ENCODE measurements at places on chromosomes 2 and 18. TPM values are rescaled to one million over a fixed set of nuclear protein-coding genes. Genes with fewer than 3 reads are reported as not detected.

GRCh38 chr18:7711495-7711894, 144.4 kb downstream of the PTPRM start:
- DNase-seq, result no peak

DNA sequence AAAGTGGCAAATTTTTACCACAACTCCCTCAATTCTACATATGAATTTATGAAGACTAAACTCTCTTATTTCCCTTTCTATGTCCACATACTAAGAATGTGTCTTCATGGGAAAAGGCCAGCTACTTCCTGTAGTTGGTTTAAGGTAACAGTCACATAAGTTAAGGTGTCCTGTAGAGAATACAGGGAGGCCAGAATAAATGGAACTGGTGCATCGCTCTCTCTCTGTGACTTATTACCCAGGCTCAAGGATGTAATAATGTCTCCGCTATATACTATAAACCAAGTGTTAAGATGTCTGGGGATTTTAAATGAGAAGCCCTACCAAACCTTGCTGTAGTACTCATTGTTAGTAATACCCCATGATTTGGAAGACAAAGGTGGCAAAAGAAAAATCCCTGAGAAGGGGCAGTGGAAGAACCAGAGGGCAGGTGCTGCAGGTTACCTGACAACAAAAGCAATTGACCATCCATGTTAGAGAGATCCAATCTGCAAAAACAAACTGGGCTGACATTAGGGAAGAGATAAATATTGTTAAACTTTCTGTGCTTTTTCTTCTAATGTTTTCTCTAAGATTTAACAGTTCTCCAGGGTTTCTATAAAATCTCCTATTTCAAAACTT, 372.8 kb downstream of the TMX3 start:
- no peak for DNase-seq

- no peak for DNase-seq
These were observed 180.3 kb upstream of the SMAD2 start for GRCh38 chr18:48110797-48111196.

GRCh38 chr2:70789304-70790135, 923 bp downstream of the FIGLA start:
- peak; percentile 68 for DNase-seq

Gene C2orf66
- 0.53 TPM for total RNA-seq

Gene CHRNA1
- not detected for total RNA-seq

- no peak for DNase-seq
These were observed 26.5 kb downstream of the AQP12B start for GRCh38 chr2:240655931-240656886.

DNA sequence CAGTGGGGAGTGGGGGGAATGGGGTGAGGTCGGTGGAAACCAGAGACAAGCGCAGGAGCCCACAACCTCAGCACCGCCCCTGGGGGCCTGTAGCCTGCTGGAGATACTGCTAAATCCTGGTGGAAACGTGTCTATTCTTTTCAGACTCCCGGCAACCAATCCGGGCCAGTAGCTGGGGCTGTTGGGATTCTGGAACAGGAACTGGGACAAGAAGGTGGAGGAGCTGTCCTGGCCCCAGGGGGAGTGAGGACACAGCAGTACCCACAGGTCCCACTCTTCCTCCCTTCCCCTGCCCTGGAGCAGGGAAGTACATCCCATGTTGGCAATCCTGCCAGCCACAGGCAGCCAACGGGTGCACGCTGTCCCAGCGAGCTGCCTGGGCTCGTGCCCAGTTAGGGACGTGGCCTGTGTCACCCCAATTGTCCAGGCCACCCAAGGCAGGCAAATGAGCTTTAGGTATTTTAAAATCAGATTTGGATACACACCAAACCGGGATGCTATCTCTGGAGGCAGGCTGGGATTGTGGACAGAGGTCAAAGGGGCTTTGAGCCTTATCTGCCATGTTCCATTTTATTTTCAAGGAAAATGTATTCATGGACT, 51.8 kb downstream of the HS1BP3 start:
- DNase-seq, result peak; percentile 40

Gene NEU4
- total RNA-seq, result 1.2 TPM

DNA sequence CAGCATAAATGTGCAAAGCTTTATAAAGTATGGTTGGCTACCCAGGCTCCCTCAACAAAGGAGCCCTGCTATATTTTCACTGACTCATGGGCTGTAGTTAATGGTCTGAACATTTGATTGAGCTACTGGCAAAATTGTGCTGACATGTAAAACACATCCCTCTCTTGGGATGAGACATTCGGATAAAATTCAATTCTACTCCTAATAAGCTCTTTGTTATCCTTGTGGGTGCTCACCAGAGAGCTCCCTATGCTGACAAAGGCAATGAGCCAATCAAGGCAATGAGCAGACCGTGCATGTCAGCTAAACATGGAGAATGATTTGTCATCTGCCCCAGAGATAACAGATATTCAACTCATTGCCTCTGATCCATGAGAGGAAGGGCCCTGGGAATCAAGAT, 27.7 kb downstream of the SERPINB8 start:
- no peak for DNase-seq

DNA sequence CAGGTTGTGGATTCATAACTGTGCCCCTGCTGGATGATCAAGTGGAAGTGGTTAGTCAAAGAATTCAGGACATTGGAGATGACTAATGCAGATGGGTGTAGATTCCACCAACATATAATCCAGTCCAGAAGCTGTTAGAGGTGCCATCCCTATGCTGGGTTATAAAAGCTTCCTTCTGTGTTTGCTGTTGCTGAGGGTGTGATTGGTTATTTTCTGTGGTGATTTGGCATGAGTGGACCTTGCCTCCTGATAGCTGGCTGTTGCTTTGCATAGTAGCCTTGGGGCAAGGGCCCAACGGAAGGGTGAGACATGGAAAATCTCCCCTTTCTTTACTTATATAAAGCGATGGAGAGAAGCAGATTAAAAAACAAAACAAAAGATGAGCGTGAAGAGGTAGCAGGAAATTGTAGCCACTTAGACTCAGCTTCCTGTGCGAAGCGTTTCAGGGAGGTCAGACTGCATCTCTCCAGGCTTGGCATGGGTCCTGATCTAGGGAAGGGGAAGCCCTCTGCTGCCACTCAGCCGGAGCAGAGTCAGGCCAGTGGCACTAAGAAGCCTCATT, 190.4 kb downstream of the FMNL2 start:
- no peak for DNase-seq

- no peak for DNase-seq
These were observed 57.7 kb downstream of the METTL4 start for GRCh38 chr18:2513616-2514015.

- DNase-seq, result no peak
These were observed 2.5 kb downstream of the RTN4 start for GRCh38 chr2:55047677-55048299.

- no peak for DNase-seq
These were observed 321.5 kb upstream of the HNRNPA3 start for GRCh38 chr2:176891105-176891504.

Gene CRYBA2
- total RNA-seq, result not detected

- DNase-seq, result no peak
These were observed 378 bp upstream of the IAH1 start for GRCh38 chr2:9473985-9474360.

DNA sequence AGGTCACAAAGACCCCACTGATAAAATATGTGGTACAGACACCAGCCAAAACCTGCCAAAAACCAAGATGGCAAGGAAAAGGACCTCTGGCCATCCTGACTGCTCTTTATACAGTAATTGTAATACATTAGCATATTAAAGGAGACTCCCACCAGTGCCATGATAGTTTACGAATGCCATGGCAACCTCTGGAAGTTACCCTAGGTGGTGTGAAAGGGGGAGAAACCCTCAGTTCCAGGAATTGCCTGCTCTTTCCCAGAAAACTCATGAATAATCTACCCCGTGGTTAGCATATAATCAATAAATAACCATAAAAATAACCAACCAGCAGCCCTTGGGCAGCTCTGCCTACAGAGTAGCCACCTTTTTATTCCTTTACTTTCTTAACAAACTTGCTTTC, 129.8 kb upstream of the EPB41L3 start:
- no peak for DNase-seq

- DNase-seq, result no peak
These were observed 5.1 kb downstream of the SERPINB11 start for GRCh38 chr18:63707816-63708215.

DNA sequence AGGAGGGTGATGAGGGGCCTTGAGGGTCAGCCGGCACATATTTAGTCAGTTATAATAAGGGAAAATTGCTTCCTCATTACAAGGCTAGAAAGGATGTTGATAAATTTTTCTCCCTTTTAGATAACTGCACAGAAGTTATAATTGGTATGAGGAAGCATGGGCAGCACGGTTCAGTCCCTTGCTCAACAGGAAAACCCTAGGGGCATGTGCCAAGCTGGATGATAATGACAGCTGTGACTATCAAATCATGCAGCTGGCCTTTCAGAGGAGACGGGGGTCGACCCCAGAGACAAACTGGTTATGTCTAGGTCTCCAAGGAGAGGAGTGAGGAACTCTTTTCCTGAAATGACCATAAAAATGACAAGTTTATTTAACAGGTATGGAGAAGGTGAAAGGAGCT, 448.1 kb upstream of the VRK2 start:
- no peak for DNase-seq

- no peak for DNase-seq
These were observed 442.6 kb downstream of the CMPK2 start for GRCh38 chr2:6423157-6423556.

GRCh38 chr2:100302585-100302892, 19.8 kb downstream of the LONRF2 start:
- no peak for DNase-seq

GRCh38 chr2:204170411-204170810, 233.8 kb downstream of the ICOS start:
- no peak for DNase-seq

GRCh38 chr18:56168049-56168781, 470.2 kb downstream of the TXNL1 start:
- DNase-seq, result no peak

Gene TRAK2
- total RNA-seq, result 11.2 TPM

Gene ALK
- not detected for total RNA-seq

DNA sequence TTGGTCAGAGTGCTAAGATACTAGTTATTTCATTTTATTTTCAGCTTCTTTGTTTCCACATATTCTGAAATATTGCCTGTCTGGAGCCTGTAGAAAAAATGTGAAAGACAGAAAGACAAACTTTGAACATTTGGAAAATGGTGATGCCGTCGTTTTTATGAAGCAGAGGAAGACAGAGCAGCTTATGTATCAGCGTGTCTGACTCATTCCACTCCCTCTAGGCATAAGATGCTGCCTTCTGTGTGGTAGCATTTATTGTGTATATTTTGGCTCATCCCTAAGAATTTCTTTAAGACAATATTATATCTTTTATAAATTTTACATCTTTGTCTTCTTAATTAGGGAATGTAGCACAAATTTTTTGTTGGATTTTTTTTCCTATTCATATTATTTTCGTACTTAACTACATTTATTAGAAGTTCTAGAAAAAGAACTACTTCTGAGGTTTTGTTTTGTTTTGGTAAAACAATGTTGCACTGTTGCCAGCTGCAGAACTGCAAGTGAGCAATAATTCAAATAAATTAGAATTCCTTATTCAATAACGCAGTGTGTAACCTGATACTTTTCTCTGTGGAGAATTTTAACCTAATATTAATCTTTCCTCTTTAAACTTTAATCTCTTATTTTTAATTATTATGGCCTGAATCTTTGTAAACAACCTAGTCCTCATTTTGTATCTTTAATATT, 300.4 kb downstream of the ZNF407 start:
- DNase-seq, result no peak

DNA sequence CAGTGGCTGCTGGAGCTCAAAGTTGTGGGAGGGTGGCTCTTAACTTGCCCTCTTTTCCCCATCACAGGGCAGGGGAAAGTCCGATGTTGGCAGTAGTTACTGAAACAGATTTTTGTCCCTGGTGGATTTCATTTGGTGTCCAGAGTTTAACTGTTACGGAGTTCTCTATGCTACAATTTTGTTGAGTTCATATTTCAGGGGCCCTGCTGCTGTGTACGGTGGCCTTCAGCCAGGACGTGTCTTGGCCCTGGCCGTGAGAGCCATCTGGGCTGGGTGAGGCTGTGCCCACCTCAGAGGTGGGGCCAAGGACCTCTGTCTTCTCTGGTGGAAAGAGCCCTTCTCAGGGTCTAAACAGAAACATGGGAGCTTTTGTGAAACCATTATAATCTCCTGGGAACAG, 67.4 kb downstream of the SH3YL1 start:
- no peak for DNase-seq

Gene AQP4
- not detected for total RNA-seq

Data from activated naive CD4-positive, alpha-beta T cell treated with anti-CD3 and anti-CD28 coated beads, Interleukin-2, amount 50 U/mL, for 72 hours (primary cell).